Activated T-helper 1 cell treated with anti-CD3 and anti-CD28 coated beads, Interleukin-12 subunit alpha, Interleukin-12 subunit beta, Interleukin-2, Interleukin-4 antibody, amounts not matched to agents 30 ng/mL and 10 ng/mL and 1 ng/mL, durations not matched to agents 14 hours and 24 hours and 36 hours (primary cell): ENCODE measurements at places on chromosomes 1 and 21.

GRCh38 chr1:13702425-13703127, 2.6 kb downstream of the PRDM2 start:
- H3K36me3 ChIP-seq = peaks cover 20% of the 10 kb centered on the region
- DNase-seq = peak; percentile 49
- peaks cover 56% of the 10 kb centered on the region for H3K4me1 ChIP-seq
- peak overlapping the region; percentile 62 for H3K4me3 ChIP-seq
- H3K27ac ChIP-seq = peak overlapping the region; percentile 77

- no peaks in the 10 kb centered on the region for H3K27me3 ChIP-seq
- H3K4me3 ChIP-seq = no peak overlapping the region
- peaks cover 2% of the 10 kb centered on the region for H3K36me3 ChIP-seq
- H3K27ac ChIP-seq = no peak overlapping the region
- peaks cover 28% of the 10 kb centered on the region for H3K4me1 ChIP-seq
- DNase-seq = no peak
Measured at GRCh38 chr1:111569913-111570312, 49.7 kb upstream of the RAP1A start.

GRCh38 chr1:83098791-83099190, 900.1 kb downstream of the TTLL7 start:
- H3K4me3 ChIP-seq = no peak overlapping the region
- no peaks in the 10 kb centered on the region for H3K27me3 ChIP-seq
- H3K4me1 ChIP-seq = no peaks in the 10 kb centered on the region
- DNase-seq = no peak
- no peaks in the 10 kb centered on the region for H3K36me3 ChIP-seq
- no peak overlapping the region for H3K27ac ChIP-seq

DNA sequence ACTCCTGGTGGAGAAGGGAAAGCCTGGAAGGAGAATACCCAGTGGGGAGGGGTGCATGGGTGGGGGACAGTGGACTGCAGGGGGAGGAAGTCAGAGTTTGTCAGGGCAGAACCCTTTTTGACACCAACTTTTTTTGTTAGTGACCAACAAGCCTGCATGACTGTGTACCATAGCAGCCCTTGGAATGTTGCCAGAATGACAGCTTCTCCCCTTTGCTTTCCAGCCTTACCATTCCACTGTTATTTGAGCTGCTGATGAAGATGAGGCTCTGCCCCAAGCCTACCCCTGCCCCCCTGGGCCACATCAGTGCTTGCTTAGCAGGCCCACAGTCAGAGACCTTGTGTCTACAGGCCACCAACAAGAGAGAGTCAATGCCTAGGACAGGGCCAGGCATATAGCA, 341.2 kb downstream of the HHAT start:
- DNase-seq = no peak
- no peaks in the 10 kb centered on the region for H3K27me3 ChIP-seq
- H3K27ac ChIP-seq = no peak overlapping the region
- no peaks in the 10 kb centered on the region for H3K36me3 ChIP-seq
- no peaks in the 10 kb centered on the region for H3K4me1 ChIP-seq
- H3K4me3 ChIP-seq = no peak overlapping the region

GRCh38 chr1:178684542-178685000, 40.5 kb upstream of the RALGPS2 start:
- no peaks in the 10 kb centered on the region for H3K4me1 ChIP-seq
- no peak for DNase-seq
- H3K36me3 ChIP-seq = no peaks in the 10 kb centered on the region
- H3K27ac ChIP-seq = no peak overlapping the region
- peaks cover 2% of the 10 kb centered on the region for H3K27me3 ChIP-seq

DNA sequence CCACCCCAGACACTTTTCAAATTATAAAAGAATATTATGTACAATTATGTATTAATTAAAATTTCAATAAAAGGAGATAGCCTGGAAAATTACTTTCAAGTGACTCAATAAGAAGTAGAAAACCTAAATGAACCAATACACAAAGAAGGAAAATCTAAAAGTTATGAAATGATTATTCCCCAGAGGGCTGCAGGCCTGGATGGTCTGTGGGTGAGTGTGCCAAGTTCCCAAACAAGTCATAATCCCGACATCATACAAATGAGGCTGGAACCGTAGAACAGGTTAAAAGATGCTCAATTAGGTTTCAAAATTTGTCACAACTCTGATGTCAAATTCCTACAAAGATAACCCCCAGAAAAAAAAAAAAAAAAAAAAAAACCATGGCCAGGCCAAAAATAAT, 12.7 kb downstream of the SPATC1L start:
- no peak overlapping the region for H3K27ac ChIP-seq
- H3K4me1 ChIP-seq = no peaks in the 10 kb centered on the region
- H3K36me3 ChIP-seq = peaks cover 2% of the 10 kb centered on the region
- peaks cover 7% of the 10 kb centered on the region for H3K27me3 ChIP-seq
- no peak for DNase-seq

- no peaks in the 10 kb centered on the region for H3K4me1 ChIP-seq
- no peak for DNase-seq
- no peak overlapping the region for H3K27ac ChIP-seq
Measured at GRCh38 chr1:53551428-53551995, 92.3 kb downstream of the DMRTB1 start.

GRCh38 chr1:25037174-25038074, 107.3 kb upstream of the RUNX3 start:
- no peak overlapping the region for H3K4me3 ChIP-seq
- peak; percentile 50 for DNase-seq
- H3K27ac ChIP-seq = peak overlapping the region; percentile 4
- H3K27me3 ChIP-seq = peaks cover 7% of the 10 kb centered on the region
- H3K36me3 ChIP-seq = no peaks in the 10 kb centered on the region

DNA sequence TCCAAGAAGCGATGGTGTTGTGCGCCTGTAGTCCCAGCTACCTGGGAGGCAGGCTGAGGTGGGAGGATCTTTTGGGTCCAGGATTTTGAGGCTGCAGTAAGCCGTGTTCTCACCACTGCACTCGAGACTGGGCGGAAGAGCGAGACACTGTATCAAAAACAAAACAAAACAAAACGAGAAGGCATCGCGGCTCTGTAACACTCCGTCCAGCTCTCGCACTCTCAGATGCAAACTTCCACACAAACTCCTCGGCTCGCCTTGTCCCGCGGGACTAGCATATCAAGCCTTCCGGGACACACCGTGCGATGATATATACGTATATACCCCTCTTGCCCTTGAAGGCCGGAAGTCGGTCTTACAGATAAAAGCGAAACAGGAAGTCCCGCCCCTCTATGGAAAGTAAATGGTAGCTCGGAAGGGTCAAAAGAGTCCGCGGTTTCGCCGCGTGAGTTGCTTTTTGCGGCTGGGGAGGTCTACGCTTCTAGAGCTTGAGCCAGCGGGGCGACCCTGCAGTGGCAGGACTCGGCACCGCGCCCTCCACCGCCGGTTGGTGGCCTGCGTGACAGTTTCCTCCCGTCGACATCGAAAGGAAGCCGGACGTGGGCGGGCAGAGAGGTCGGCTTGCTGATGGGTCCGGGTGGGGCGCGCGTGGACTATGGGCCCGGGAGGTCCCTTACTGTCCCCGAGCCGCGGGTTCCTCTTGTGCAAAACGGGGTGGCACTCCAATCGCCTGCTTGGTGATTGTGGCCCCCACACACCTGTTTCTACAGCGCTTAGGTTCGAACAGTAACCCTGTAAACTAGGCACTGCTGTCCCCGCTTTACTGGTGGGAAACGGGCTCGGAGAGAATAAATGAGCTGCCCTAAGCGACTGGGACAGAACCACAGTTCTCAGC, at the start of gene COA6:
TSS of gene COA6 (plus strand) at position 393 of the 895 bp plus-strand sequence. CDS start at position 404, 11 bp downstream.
- peaks cover 2% of the 10 kb centered on the region for H3K27me3 ChIP-seq
- peaks cover 24% of the 10 kb centered on the region for H3K36me3 ChIP-seq
- peak within 1 kb of the TSS; percentile 96 for H3K27ac ChIP-seq
- H3K4me1 ChIP-seq = peaks cover 57% of the 10 kb centered on the region
- peak within 1 kb of the TSS; percentile 97 for H3K4me3 ChIP-seq
- DNase-seq = peak; percentile 85

DNA sequence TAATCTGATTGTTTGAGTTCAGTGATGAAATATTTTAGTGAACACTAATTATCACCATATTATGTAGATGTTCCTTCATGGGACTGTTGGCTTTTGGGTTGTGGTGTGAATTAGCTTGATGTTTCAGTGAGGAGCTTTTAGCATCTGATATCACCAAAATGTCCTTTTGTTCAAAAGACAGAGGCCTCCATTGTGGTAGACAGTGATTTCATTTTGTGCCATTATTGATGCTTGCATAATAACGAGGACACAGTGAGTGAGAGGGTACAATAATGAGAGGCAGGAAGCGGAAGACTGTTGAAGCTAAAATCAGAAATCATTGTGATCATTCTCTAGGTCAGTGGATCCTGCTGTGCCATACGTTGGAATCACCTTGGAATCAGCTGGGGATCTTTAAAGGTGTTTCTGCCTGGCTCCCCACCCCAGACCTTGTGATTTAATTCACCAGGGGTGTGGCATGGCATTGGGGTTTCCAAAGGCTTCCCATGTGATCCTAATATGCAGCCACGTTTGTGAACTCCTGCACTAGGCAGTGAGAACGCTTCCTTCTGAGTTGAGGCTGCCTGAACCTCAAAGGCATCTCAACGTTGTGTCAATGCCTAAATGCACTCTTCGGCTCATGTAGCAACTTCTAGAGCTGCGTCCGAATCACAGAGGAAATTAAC, 82.1 kb upstream of the KIF1B start:
- H3K4me3 ChIP-seq = no peak overlapping the region
- no peaks in the 10 kb centered on the region for H3K4me1 ChIP-seq
- DNase-seq = no peak

GRCh38 chr1:58057826-58058225, 488.7 kb downstream of the OMA1 start:
- no peak overlapping the region for H3K27ac ChIP-seq
- no peaks in the 10 kb centered on the region for H3K4me1 ChIP-seq
- DNase-seq = no peak
- no peaks in the 10 kb centered on the region for H3K27me3 ChIP-seq
- no peaks in the 10 kb centered on the region for H3K36me3 ChIP-seq

- no peaks in the 10 kb centered on the region for H3K27me3 ChIP-seq
- H3K36me3 ChIP-seq = no peaks in the 10 kb centered on the region
- H3K4me1 ChIP-seq = peaks cover 5% of the 10 kb centered on the region
- no peak overlapping the region for H3K4me3 ChIP-seq
- no peak for DNase-seq
- H3K27ac ChIP-seq = no peak overlapping the region
Measured at GRCh38 chr1:22534951-22535350, 28.3 kb upstream of the EPHA8 start.
